Breast epithelium (tissue), 4 donors: ENCODE measurements at places on chromosomes 12 and 14.

DNA sequence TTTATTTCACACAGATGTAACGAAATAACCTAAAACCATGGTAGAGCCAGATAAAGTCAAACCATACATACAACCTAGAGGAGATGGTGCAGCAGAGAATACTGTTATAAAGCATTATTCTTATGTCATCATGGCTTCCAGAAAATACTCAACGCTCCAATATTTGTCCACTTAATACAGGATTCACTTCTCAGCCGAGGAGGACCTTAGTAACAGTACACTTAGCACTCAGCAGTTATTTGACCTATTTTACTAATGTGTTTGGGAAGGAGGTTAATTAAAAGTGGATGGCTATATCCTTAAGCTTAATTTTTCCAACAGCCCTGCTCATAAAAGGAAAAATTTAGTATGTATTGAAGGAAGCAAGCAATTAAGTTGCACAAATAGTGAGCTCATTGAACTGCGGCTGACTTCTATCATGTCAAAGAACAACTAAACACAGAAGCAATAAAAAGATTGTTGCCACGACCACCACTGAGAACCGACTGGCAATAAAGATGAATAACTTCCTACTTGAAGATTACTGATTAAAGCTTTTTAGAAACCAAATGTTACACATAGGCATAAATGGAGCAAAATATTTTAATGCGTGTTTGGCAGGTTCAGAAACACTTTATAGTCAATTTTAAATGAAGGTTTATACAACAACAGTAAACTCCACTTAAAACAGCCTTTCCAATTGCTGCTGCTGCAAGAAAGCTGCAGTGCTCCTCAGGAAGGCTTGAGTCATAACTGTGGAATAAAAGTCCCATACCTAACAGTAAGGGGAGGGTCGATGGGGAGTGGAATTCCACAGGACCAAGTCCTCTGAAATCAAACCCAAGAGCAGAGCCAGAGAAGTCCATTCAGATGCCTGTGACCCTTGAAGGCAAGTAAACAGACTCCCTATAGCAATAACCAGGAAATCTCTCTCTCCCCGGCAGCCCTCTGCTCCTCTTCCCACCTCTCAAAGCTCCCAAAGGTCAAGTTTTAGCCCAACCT lies 218.9 kb upstream of the CDKN3 start:
- no peaks in the 10 kb centered on the region for H3K4me1 ChIP-seq
- no peak for DNase-seq
- H3K27ac ChIP-seq, result no peak overlapping the region
- H3K36me3 ChIP-seq, result no peaks in the 10 kb centered on the region
- H3K27me3 ChIP-seq, result no peaks in the 10 kb centered on the region

DNA sequence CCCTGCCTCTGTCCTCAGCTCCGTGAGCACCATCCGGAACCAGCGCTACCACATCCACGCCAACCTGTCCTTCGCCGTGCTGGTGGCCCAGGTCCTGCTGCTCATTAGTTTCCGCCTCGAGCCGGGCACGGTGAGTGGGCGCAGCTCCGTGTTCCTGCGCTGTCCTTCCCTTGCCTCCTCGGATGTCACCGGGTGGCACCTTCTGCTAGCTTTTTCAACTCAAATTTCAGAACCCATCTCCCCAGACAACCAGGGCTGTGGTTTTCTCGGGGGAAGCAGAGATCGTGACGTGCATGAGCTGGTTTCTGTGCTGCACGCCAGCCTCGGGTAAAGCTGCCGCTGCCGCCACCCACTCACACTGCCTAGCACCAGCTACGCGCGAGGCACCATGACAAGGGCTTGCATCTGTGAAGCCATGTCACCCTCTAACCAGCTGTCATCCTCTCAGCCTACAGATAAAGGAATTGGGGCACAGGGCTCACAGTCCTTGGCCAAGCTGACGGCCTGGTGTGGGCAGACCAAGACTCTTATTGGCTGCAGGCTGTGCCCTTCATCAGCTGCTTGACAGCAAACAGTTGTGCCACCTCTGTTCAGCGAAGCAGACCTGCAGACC lies 152.1 kb downstream of the ADGRD1 start:
- no peaks in the 10 kb centered on the region for H3K27me3 ChIP-seq
- H3K4me3 ChIP-seq, result no peak overlapping the region
- no peak overlapping the region for H3K27ac ChIP-seq
- peak; percentile 45 for DNase-seq

- peak; percentile 15 for DNase-seq
- no peaks in the 10 kb centered on the region for H3K4me1 ChIP-seq
- H3K27ac ChIP-seq, result no peak overlapping the region
- H3K27me3 ChIP-seq, result no peaks in the 10 kb centered on the region
- H3K36me3 ChIP-seq, result peaks cover 9% of the 10 kb centered on the region
Measured at GRCh38 chr12:111451649-111452129, 46.0 kb downstream of the SH2B3 start.

DNA sequence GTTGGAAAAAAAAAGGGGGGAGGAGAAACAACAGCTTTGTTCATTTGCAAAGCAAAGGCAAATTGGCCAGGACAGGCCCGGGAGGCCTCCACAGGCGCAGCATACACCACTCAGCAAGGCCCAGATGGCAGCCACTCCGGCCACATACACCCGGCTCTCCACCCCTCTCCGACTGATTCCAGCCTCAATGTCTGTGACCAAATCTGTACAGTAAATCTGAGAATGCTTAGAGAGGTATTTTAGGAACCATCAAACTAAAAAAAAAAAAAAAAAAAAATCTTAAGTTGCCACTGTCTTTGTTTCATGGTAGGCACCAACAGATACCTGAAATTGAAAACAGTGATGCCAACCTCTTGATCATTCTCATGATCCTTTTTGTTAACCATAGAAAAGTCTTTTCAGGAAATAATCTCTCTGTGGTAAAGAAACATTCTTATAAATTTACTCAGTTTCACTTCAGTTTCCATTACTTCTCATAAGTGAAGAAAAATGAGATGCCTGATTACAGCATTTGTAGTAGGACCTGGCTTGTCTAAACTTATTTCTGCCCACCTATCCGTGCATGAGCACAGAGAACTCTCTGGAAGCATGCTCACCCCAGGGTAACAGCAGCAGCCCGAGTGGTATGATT lies 20.2 kb downstream of the VPS37B start:
- H3K36me3 ChIP-seq, result no peaks in the 10 kb centered on the region
- H3K4me3 ChIP-seq, result no peak overlapping the region
- DNase-seq, result no peak
- no peaks in the 10 kb centered on the region for H3K27me3 ChIP-seq
- peak overlapping the region; percentile 48 for H3K27ac ChIP-seq
- peaks cover 8% of the 10 kb centered on the region for H3K4me1 ChIP-seq

- H3K4me3 ChIP-seq, result no peak overlapping the region
- no peak overlapping the region for H3K27ac ChIP-seq
- no peaks in the 10 kb centered on the region for H3K36me3 ChIP-seq
- no peaks in the 10 kb centered on the region for H3K4me1 ChIP-seq
Measured at GRCh38 chr12:21756699-21757098, 17.8 kb downstream of the KCNJ8 start.

- no peaks in the 10 kb centered on the region for H3K4me1 ChIP-seq
- no peak overlapping the region for H3K4me3 ChIP-seq
- H3K27me3 ChIP-seq, result no peaks in the 10 kb centered on the region
Measured at GRCh38 chr14:40981247-40981646, 625.4 kb upstream of the LRFN5 start.

DNA sequence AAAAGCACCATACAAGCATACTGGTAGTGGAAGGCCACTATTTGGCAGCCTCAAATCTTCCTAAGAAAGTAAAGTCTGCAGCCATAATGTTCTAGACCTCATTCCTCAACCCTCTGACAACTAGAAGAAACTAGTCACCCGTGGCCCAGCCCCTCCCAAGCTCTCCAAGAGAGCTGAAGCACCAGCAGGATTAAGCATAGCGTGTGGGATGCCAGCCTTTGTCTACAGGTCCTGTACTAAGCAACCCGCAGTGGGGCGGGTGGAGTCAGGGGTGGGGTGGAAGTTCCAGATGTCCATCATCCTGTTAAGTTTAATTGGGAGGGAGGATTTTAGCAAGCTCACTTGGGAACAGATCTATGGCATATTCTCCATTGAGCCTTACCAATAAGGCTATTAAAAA lies 14.2 kb downstream of the SLC11A2 start:
- no peak overlapping the region for H3K27ac ChIP-seq
- no peaks in the 10 kb centered on the region for H3K36me3 ChIP-seq
- no peak overlapping the region for H3K4me3 ChIP-seq
- H3K4me1 ChIP-seq, result no peaks in the 10 kb centered on the region

DNA sequence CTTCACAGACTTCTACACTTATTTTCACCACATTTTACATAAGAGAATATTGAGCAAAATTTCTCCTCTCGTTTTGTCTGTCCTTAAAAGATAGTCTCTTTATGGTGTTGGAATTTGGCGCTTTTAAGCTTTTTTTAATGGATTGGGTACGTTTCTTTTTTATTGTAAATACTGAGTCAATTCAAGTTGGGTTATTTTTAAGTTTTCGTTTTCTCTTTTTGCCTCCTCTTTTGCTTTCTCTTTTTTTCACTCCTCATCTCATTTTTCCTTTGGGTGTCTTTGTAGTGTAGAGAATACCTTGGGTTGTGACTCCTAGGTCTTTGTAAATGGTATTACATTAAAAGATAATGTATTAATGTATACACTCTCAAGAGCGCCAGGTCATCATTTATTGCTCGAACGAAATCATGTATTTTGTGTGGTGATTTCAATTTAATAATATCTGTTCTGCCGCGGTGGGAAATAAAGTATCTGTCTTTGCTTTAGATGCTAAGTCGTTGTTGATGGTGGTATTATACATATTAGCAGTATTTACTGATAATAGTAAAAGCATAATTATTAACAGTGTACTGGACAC lies 845 bp downstream of the TMX1 start:
- no peak overlapping the region for H3K27ac ChIP-seq
- no peaks in the 10 kb centered on the region for H3K36me3 ChIP-seq
- DNase-seq, result no peak
- peaks cover 8% of the 10 kb centered on the region for H3K4me1 ChIP-seq

DNA sequence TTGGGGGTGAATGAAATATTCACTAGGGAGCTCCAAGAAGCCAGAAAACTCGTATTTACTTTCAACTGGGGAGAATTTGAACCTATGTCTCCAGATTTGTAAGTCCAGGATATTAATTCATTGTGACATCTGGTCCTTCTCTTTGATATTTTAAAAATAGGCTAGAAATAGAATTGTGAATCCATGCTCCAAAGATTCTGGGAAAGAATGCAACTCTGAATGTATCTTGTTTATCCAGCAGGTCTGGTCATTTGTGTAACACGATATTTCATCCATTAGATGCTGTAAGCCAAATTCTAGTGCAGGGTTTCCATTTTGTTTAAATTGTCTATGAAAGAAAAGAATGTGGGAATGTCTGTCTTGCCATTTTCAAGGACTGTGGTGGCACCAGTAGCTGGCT lies 334.7 kb downstream of the BMP4 start:
- no peak overlapping the region for H3K4me3 ChIP-seq
- H3K27ac ChIP-seq, result no peak overlapping the region
- no peak for DNase-seq
- no peaks in the 10 kb centered on the region for H3K4me1 ChIP-seq
- no peaks in the 10 kb centered on the region for H3K36me3 ChIP-seq
- no peaks in the 10 kb centered on the region for H3K27me3 ChIP-seq

DNA sequence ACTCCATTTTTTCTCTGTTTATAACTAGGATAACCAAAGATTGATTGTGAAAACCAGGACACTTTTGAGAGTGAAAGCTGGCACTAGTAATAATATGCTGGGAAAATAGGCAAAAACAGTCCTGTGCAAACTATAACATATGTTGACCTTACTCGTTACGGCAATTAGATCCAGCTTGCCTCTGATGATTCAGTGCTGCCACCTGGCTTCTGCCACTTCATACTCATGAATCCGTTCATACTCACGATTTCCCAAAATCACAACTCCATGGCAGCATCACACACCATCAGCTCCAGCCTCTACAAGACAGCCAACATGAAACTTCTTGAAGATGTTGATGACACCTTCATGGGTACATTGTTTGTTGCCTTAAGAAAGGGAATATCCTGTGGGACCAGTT lies 49.1 kb upstream of the CAND1 start:
- no peaks in the 10 kb centered on the region for H3K36me3 ChIP-seq
- no peak overlapping the region for H3K27ac ChIP-seq
- H3K27me3 ChIP-seq, result no peaks in the 10 kb centered on the region
- DNase-seq, result no peak

- H3K4me1 ChIP-seq, result peaks cover 18% of the 10 kb centered on the region
- DNase-seq, result no peak
- H3K4me3 ChIP-seq, result no peak overlapping the region
- H3K27ac ChIP-seq, result no peak overlapping the region
Measured at GRCh38 chr12:116127859-116128258, 149.6 kb downstream of the MED13L start.

DNA sequence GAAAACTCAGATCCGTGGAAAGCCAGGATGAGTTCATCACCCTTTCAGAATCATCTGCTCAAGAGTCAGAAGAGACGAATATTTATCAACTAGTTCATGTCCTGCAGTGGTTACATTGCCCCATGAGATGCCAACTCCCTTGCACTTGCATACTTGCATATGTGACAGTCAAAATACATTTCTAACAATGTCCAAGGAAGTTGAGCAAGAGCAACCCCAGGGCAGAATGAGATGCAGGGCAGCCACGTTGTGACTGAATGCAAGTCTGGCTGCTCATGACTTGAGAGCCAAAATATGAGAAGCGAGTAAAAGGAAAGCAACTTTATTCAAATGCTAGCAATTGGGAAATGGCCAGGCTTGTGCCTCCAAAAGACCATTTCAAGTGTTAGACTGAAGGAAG lies 23.6 kb upstream of the UTP20 start:
- H3K4me3 ChIP-seq, result no peak overlapping the region
- DNase-seq, result no peak
- H3K27me3 ChIP-seq, result no peaks in the 10 kb centered on the region
- no peaks in the 10 kb centered on the region for H3K4me1 ChIP-seq
- H3K36me3 ChIP-seq, result no peaks in the 10 kb centered on the region

GRCh38 chr12:109510196-109510595 lies 32.8 kb downstream of the UBE3B start:
- peaks cover 22% of the 10 kb centered on the region for H3K36me3 ChIP-seq
- DNase-seq, result no peak
- H3K27ac ChIP-seq, result no peak overlapping the region

- no peak overlapping the region for H3K4me3 ChIP-seq
- H3K27ac ChIP-seq, result no peak overlapping the region
- DNase-seq, result no peak
Measured at GRCh38 chr12:64077922-64078321, 144.2 kb downstream of the KICS2 start.

DNA sequence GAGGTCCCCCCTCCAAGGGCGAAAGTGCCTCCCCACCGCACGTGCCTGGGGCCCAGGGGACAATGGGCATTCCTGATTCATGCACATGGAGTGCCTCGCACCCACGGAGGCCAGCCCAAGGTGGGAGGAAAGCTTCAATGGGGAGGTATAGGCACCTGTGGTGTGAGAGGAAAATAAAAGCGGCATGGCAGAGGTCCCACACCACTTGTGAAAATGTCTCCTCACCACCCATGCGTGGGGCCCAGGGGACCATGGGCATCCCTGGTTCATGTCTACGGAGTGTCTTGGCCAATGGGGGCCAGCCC lies 384.7 kb downstream of the ALG10 start:
- H3K4me1 ChIP-seq, result no peaks in the 10 kb centered on the region
- no peaks in the 10 kb centered on the region for H3K27me3 ChIP-seq
- DNase-seq, result peak; percentile 24
- H3K27ac ChIP-seq, result no peak overlapping the region
- H3K36me3 ChIP-seq, result no peaks in the 10 kb centered on the region
- no peak overlapping the region for H3K4me3 ChIP-seq

- H3K4me1 ChIP-seq, result no peaks in the 10 kb centered on the region
- H3K27ac ChIP-seq, result no peak overlapping the region
- DNase-seq, result no peak
- H3K27me3 ChIP-seq, result no peaks in the 10 kb centered on the region
- no peak overlapping the region for H3K4me3 ChIP-seq
Measured at GRCh38 chr12:28240853-28241252, 50.6 kb downstream of the CCDC91 start.

GRCh38 chr12:31591380-31591901 lies 505 bp upstream of the DENND5B start:
- peak overlapping the region; percentile 93 for H3K4me3 ChIP-seq
- no peak for DNase-seq
- peak overlapping the region; percentile 91 for H3K27ac ChIP-seq
- H3K36me3 ChIP-seq, result no peaks in the 10 kb centered on the region
- H3K4me1 ChIP-seq, result no peaks in the 10 kb centered on the region
